ENCODE measurements at places on chromosomes 11 and 22. TPM values are rescaled to one million over a fixed set of nuclear protein-coding genes. Genes with fewer than 3 reads are reported as not detected.

The P2RX3 gene
- 0.34 TPM for total RNA-seq

The NLRP10 gene
- total RNA-seq = not detected

The FXYD6 gene
- 15.0 TPM for total RNA-seq

The MS4A3 gene
- not detected for total RNA-seq

The TSSK2 gene
- not detected for total RNA-seq

The MUC6 gene
- total RNA-seq = not detected

The LARGE1 gene
- total RNA-seq = 20.5 TPM

The ASRGL1 gene
- 16.1 TPM for total RNA-seq

The TUG1 gene
- 64.3 TPM for total RNA-seq

The SLC15A3 gene
- total RNA-seq = 20.7 TPM

The C11orf16 gene
- total RNA-seq = not detected

The ANKK1 gene
- not detected for total RNA-seq

The STIP1 gene
- total RNA-seq = 58.4 TPM

The SCGB1C1 gene
- total RNA-seq = not detected

The ANO3 gene
- 4.0 TPM for total RNA-seq

The HEPACAM gene
- 62.0 TPM for total RNA-seq

The NUDT22 gene
- total RNA-seq = 19.2 TPM

The OR51B4 gene
- total RNA-seq = not detected
